ENCODE measurements at places on chromosomes 4 and X. TPM values are rescaled to one million over a fixed set of nuclear protein-coding genes. Genes with fewer than 3 reads are reported as not detected.

The PDGFC gene
- 17.6 TPM for polyA plus RNA-seq

The ARL9 gene
- 0.57 TPM for polyA plus RNA-seq

The TIGD4 gene
- polyA plus RNA-seq = 0.17 TPM

The STAP1 gene
- not detected for polyA plus RNA-seq

The SHROOM3 gene
- polyA plus RNA-seq = 23.2 TPM

The CXCL1 gene
- polyA plus RNA-seq = 25.3 TPM

The PRDM8 gene
- polyA plus RNA-seq = 3.8 TPM

The HGFAC gene
- not detected for polyA plus RNA-seq

The GLOD5 gene
- not detected for polyA plus RNA-seq

The NCAPG gene
- polyA plus RNA-seq = 18.5 TPM

The ARHGAP36 gene
- not detected for polyA plus RNA-seq

The SLITRK2 gene
- polyA plus RNA-seq = not detected

The ATP1B4 gene
- not detected for polyA plus RNA-seq

The HSD17B13 gene
- not detected for polyA plus RNA-seq

The KIF4A gene
- 14.3 TPM for polyA plus RNA-seq

The CT55 gene
- not detected for polyA plus RNA-seq

The ESX1 gene
- polyA plus RNA-seq = not detected

The SPIN2A gene
- polyA plus RNA-seq = 0.10 TPM

The NXF3 gene
- polyA plus RNA-seq = 0.22 TPM

The WDFY3 gene
- polyA plus RNA-seq = 20.0 TPM

The TMEM35A gene
- 0.19 TPM for polyA plus RNA-seq

The RNF212 gene
- 1.1 TPM for polyA plus RNA-seq

The SLC4A4 gene
- not detected for polyA plus RNA-seq

The TMSB15B gene
- polyA plus RNA-seq = 17.1 TPM

The CSTF2 gene
- 26.1 TPM for polyA plus RNA-seq

The TMEM156 gene
- polyA plus RNA-seq = 0.60 TPM

The CT47B1 gene
- polyA plus RNA-seq = not detected

The CLCN5 gene
- 3.2 TPM for polyA plus RNA-seq

The NAT8L gene
- polyA plus RNA-seq = 0.02 TPM

The DKC1 gene
- polyA plus RNA-seq = 69.3 TPM

The RASL11B gene
- polyA plus RNA-seq = 3.3 TPM

The NAP1L3 gene
- polyA plus RNA-seq = 0.08 TPM

The GAB3 gene
- polyA plus RNA-seq = 0.28 TPM

The TIMM17B gene
- polyA plus RNA-seq = 55.5 TPM

The CT47A1 gene
- not detected for polyA plus RNA-seq

The GPR143 gene
- polyA plus RNA-seq = not detected

The MAGEC1 gene
- not detected for polyA plus RNA-seq

The TLR1 gene
- polyA plus RNA-seq = 0.40 TPM

The LDB2 gene
- polyA plus RNA-seq = not detected

The F8 gene
- polyA plus RNA-seq = 1.7 TPM

The SSX1 gene
- polyA plus RNA-seq = not detected

The CEP135 gene
- 2.0 TPM for polyA plus RNA-seq

The SLC10A4 gene
- not detected for polyA plus RNA-seq

The INTU gene
- 1.8 TPM for polyA plus RNA-seq

All from mammary epithelial cell (primary cell).